IMR-90 (cell line): ENCODE measurements at places on chromosomes 16 and 17. TPM values are rescaled to one million over a fixed set of nuclear protein-coding genes. Genes with fewer than 3 reads are reported as not detected.

DNA sequence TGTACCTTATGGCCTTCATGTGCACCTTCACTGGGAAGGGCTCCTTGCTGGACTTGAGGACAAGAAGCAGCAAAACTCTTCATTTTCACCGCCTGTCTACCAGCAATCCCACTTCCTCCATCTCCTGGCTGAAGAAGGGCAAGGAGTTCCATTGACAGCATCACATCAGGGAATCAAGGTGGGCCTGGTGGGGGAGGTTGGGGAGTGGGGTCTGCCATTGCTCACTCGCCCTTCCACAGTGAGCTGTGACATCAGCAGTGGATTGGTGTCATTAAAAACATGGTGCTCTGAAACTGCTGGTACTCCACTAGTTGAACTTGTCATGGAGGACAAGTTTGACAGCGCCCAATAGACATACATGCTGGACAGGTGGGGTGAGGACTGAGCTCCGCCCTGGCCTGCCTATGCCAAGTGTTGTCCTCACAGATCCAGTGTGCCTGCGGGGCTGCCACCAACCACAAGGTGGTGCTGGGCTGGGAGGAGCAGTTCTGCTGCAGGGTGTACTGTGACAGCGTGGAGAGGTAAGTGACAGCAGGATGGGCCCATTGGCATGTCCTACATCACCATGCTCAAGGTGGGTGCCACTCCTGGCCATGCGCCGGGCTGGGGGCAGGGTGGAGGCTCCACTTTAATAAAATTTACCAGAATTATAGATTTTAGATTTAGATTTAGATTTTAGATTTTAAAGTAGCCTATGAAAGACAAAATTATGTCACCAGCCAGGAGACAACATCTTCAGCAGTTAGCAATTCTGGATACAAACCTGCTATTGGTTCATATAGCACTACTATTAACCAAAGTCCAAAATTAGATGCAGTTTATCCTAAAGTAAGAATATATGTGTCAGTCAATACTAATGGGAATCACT is 1729.1 kb downstream of the TP53TG3F start:
- no peak overlapping the region for H3K4me3 ChIP-seq
- no peaks in the 10 kb centered on the region for H3K4me1 ChIP-seq
- H3K27me3 ChIP-seq = no peaks in the 10 kb centered on the region
- no peak for DNase-seq

The PRDM7 gene
- total RNA-seq = not detected in 2 replicates

DNA sequence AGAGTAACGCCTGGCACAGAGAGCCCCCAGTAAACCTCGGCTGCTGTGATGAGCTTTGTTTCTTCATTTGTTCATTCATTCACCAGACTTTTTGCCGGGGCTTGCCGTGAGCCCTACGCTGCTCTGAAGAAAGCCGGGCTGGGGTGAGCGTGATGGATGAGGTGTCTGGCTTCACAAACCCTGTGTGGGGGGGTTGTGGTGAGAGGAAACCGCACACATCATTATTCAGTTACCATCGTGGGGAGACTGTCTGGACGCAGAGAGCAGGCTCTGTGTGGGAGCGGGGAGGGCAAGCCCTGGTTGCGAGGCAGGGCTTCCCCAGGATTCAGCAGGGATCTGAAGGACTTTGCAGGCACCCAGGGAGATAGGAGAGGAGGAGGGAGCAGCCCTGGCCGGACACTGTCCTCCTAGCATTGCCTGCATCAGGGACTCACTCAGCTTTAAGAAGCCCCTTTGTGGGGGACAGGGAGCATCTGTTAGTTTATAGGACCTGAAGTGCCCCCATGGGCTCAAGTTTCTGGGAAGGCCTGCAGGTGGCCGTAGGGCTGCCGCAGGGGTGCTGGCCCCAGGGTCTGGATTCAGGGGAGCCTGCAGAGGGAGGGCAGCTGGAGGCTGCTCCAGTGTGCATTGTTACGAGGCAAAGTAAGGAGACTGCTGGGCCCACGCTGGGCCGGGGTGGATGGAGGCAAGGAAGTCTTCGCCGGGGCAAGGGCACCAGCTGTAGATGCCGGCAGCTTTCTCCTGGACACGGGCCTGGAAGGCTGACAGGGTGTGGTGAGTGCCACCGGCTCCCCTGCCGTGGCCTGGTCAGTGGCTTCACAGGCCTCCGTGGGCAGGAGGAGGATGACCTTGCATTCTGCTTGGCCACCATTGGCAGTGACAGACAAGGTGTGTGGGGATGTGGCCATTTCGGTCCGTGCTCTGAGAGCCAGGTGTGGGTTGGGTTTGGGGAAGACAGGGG is 334.5 kb downstream of the SEC14L1 start:
- DNase-seq = peak; percentile 95
- peak overlapping the region; percentile 18; the same call in 1 of the 2 replicates for H3K27ac ChIP-seq
- H3K4me3 ChIP-seq = no peak overlapping the region
- H3K27me3 ChIP-seq = no peaks in the 10 kb centered on the region
- H3K36me3 ChIP-seq = peaks cover 4% of the 10 kb centered on the region
- H3K4me1 ChIP-seq = peaks cover 77% of the 10 kb centered on the region

The AGRP gene
- total RNA-seq = not detected in 2 replicates

DNA sequence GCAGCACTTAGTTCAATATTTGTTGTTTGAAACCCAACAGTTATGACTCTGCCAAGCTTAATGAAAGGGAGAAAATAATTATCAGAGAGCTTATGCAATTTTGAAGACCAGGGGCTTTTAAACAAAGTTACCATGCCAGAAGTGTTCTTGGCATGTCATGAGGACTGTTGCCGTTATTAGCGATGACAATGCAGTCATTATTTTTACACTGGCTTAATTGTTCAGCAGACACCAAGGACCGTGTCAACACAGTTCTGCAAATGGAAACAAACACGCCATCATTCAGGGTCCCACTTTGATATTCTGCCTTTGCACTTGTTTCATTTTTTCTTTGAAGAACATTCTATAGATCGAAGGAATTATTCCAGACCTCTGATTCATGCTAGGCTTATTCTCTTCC is 518.5 kb downstream of the CDH13 start:
- no peaks in the 10 kb centered on the region for H3K27me3 ChIP-seq
- peaks cover 3% of the 10 kb centered on the region; the same call in 1 of the 2 replicates for H3K4me1 ChIP-seq
- no peak for DNase-seq
- no peaks in the 10 kb centered on the region for H3K36me3 ChIP-seq
- no peak overlapping the region for H3K27ac ChIP-seq

DNA sequence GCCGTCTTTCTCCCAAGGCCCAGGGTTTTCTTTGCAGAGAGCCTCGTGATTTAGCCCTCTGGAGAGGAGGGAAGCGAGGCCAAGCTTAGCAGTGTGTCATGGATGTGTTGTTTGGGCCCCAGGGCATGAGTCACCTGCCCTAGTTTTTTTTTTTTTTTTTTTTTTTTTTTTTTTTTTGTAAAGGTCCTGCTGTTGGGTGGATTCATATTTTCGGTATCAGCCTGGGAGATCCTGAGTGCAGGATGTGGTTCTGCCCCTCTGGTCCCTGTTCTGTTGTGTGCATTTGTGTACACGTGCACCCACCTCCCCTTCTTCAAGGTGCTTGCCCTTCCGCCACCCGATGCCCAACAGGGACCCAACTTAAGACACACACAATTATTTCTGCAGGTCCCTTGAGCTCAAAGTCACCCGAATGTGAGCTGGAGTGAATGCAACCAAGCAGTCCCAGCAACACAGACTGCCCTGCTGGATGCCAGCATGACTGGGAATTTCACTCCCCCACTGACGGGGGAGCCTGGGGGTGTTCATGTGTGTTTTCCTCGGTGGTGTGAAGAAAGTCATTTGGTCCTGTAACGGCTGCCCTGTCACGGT is 265.8 kb upstream of the TNRC6C start:
- no peak overlapping the region for H3K27ac ChIP-seq
- H3K27me3 ChIP-seq = peaks cover 53% of the 10 kb centered on the region
- H3K36me3 ChIP-seq = no peaks in the 10 kb centered on the region
- no peak overlapping the region for H3K4me3 ChIP-seq
- peak; percentile 9 for DNase-seq

DNA sequence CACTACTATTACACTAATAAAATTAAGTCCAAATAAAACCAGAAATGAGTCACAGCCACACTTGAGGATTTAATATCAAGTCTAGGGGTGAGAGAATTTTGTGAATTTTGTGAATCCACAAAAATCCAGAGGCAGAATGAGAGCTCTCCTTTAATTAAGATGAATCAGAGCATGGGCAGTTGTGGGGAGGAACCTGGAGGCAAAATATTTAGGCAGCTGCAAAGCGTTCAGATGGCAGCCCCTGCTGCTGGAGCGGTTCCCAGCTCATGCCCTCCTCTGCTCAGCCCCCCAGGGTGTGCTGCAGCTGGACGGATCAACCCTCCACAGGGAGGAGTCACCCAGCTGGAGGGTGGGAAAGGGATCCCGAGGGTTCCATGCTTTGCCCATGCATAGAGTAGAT is 43.4 kb upstream of the IRX6 start:
- H3K4me3 ChIP-seq = no peak overlapping the region
- no peaks in the 10 kb centered on the region for H3K27me3 ChIP-seq
- no peak for DNase-seq
- H3K27ac ChIP-seq = no peak overlapping the region
